CD4-positive, alpha-beta T cell treated with Interleukin-6 at 100 ng/mL for 8 hours (primary cell): ENCODE measurements at places on chromosomes 3 and 15.

- DNase-seq: no peak
Measured at GRCh38 chr3:39501059-39501458, 33.6 kb downstream of the MOBP start.

DNA sequence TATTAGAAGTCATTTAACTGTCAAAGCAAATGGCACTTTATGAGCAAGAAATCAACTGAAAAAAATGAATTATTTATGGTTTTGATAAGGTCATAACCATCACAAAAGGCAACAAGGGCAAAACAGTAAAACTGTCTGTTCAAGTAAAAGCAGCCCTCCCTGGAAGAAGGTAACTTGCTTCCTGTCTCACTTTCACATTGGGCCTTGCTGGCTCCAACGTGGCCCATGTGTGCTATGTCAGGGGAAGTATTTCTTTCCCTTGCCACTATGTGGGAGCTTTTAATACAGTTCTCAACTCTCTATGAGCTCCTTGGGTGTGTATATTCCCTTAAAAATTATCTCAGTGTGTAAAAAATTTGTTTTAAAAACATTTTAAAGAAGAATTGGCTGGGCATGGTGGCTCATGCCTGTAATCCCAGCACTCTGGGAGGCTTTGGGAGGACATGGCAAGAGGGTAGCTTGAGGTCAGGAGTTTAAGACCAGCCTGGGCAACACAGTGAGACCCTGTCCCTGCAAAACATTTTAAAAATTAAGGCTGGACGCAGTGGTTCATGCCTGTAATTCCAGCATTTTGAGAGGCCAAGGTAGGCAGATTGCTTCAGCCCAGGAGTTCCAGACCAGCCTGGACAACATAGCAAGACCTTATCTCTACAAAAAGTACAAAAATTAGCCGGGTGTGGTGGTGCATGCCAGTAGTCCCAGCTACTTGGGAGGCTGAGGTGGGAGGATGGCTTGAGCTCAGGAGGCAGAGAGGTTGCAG is 45.2 kb upstream of the TJP1 start:
- no peak for DNase-seq

DNA sequence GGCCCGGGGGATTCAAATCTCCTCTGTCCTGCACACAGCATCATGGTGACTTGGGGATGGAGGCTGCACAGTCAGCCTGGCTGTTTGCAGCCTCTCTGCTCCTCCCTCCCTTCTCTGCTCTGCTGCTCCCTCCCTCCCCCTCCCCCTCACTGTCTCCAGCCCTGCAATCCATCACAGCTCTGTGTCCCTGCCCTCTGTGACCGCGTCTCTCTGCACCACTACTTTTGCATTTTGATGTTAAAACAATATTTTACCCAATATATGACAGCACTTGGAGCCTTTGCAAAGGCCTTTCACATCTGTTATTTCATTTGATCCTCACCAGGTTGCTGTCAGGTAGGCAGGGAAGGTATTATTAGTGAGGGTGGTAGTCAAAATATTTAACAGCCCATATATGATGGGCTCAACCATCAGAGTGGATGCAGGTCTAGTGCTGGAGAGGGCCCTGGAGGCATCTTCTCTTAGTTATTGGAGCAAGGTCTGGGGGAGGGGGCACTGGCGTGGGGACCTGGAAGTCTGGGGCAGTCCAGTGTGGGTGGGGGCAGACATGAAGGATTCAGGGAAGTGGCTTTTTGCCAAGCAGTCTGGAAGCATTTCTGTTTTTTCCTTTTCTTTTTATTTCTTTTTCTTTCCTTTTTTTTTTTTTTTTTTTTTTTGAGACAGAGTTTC is 16.3 kb upstream of the VPS8 start:
- no peak for DNase-seq

- no peak for DNase-seq
Measured at GRCh38 chr3:138203938-138204337, 16.8 kb downstream of the ARMC8 start.

GRCh38 chr15:58229297-58229768 is 91.2 kb downstream of the AQP9 start:
- DNase-seq: no peak

GRCh38 chr3:69558912-69559311 is 173.0 kb upstream of the FRMD4B start:
- DNase-seq: no peak

- DNase-seq: no peak
Measured at GRCh38 chr3:195755391-195755790, 34.6 kb downstream of the MUC20 start.

DNA sequence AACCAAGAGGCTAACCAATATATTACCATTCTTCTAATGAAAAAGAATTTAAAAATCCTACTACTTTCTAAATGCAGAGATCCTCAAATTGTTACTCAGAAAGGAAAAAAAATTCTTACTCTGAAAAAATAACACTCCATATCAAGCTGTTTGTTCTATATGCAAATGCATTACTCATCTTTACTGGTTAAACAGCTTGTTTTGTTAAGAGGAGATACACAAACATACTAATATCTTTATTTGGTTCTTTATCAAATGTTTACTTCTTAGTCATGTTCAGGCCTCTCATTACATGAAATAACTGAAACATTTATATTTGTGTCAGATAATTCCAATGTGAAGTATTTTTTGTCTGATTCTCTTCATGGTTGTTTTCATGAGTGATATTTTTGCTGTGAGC is 146.8 kb downstream of the PCCB start:
- no peak for DNase-seq

- DNase-seq: no peak
Measured at GRCh38 chr3:10547841-10548783, 42.7 kb upstream of the ATP2B2 start.
